ENCODE measurements at places on chromosomes 12 and 14.

DNA sequence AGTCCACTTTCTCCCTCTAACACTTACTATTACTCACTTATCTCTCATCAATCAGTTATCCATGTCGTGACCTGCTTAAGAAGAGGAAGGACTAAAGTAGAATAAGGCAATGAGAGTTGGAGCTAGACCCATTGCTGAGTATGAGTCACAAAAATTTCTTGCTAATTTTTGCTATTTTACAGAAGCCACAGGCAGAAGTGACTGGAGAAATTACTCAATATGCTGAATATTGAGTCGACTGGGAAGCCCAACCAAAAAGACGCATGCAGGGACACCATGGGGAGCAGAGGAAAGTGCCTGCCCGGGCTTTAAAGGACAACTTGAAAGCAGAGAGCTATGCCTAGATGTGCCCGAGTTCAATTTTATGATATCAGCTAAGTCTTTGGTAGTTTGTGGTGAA is 115.4 kb upstream of the FOXG1 start:
- no peak for DNase-seq

DNA sequence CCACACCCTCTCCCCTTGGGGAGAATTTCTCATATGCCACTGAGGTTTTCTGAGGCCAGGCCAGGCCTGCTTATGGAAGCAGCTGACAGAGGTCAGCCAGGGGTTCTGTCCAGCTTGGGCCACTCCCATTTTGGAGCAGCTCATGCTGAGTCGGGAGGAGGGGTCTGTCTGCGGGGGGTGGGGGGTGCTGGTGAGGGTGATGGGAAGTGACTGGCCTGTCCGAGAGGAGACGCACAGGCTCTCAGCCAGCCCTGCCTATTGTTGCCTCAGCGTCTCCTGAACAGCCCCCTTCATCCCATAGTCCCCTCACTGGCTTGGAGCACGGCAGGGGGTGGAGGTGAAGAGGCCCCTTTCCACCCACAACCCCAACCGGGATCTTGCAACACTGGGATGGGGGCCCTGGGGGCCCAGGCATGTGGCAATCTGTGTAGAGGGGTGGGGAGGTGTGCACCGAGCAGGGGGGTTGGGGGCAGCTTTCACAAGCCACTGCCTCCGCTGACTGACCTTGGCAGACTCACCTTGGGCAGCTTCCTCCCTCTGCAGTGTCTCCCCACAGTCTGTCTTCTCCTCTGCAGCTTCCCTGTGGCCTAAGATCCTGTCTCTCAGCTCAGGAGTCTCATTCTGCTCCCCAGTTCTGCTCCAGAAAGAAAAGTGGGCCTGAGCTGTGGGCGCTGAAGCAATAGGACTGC is 5.5 kb downstream of the CEBPE start:
- DNase-seq, result no peak

GRCh38 chr12:29073631-29074239 is 75.3 kb upstream of the FAR2 start:
- DNase-seq, result no peak

DNA sequence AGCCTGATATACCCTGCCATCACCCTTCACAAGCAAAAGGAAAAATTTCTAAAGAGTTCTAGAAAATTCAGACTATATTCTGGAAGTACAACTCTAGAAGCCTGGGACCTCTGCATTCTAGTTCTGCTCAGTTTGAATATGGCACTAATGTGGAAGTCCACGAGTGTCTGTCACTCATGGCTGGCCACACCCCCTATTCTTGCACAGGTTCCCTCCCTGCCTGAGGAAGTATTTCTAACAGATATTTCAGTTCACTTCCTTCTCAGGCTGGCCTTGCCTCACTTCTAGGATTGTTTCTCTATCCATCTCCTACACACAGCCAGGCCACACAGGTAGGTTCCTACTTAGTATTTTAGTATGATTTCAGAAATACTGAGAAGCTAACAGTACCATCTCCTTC is 67.4 kb downstream of the PHLDA1 start:
- DNase-seq, result no peak

DNA sequence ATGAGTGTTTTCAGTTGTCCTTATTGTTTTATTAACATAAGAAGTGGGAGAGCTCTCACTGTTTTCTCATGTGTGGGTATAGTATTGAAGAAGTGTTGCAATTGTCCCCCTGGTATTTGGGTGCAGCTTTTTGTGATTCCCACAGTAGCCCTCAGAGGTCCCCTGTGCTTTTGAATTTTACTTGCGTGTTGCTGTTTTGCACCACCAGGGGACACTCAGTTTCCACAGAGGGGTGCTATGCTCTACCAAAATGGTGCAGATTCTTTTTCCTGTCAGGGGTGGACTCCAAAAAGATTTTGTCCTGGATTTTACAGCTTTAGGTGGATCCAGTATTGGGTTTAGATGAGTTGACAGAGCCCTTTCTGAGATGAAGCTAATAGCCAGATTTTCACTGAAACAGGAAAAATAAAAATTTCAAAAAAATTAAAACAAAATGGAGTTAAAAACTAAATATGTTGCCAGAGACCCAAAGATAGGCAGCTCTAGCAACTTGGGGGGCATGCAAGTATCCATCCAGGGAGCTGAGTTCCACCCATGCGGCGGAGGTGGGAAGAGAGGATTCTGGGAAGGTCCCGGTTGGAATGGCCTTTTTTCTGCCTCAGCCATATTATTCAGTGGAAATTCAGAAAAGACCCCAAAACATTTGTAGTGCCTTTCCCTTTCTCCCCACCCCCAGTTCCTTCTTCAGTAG is 50.2 kb downstream of the TTLL5 start:
- DNase-seq, result no peak

DNA sequence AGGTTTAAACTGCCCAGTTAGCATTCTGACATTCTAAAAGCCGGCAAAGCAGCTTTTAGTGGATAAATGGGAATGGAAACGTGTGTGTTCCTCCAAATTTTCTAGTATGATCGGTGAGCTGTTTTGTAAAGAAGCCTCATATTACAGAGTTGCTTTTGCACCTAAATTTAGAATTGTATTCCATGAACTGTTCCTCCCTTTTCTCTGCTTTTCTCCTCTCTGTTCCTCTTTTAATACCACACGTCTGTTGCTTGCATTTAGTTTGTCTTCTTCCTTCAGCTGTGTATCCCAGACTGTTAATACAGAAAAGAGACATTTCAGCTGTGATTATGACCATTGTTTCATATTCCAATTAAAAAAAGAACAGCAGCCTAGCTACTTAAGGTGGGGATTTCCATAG is 10.7 kb downstream of the DYRK2 start:
- no peak for DNase-seq

GRCh38 chr12:106342397-106343213 is 14.9 kb upstream of the POLR3B start:
- DNase-seq, result no peak

DNA sequence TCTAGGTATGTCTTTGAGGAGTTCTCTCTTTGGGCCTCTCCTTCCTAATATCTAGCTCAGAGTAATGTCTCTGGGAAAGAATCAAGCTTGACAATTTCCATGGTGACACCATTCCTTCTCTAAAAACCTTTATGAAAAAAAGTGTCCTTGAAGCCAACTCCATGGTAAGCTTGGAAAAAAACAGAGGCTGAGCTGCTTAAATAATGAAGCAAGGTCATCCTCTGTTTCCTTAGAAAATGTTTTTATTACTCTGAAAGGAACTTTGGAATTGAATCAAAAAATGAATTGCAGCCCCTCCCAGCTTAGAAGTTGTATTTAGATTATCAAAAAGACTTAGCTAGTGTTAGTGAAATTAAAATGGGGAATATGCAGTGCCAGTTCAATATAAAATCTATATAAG is 166.1 kb upstream of the KITLG start:
- no peak for DNase-seq

GRCh38 chr12:94149119-94149780 is 873 bp downstream of the PLXNC1 start:
- DNase-seq, result peak; percentile 30

- no peak for DNase-seq
Measured at GRCh38 chr14:59294662-59294992, 106.2 kb downstream of the DAAM1 start.
